Epithelial cell of prostate (primary cell): ENCODE measurements at places on chromosomes 6 and 20.

DNA sequence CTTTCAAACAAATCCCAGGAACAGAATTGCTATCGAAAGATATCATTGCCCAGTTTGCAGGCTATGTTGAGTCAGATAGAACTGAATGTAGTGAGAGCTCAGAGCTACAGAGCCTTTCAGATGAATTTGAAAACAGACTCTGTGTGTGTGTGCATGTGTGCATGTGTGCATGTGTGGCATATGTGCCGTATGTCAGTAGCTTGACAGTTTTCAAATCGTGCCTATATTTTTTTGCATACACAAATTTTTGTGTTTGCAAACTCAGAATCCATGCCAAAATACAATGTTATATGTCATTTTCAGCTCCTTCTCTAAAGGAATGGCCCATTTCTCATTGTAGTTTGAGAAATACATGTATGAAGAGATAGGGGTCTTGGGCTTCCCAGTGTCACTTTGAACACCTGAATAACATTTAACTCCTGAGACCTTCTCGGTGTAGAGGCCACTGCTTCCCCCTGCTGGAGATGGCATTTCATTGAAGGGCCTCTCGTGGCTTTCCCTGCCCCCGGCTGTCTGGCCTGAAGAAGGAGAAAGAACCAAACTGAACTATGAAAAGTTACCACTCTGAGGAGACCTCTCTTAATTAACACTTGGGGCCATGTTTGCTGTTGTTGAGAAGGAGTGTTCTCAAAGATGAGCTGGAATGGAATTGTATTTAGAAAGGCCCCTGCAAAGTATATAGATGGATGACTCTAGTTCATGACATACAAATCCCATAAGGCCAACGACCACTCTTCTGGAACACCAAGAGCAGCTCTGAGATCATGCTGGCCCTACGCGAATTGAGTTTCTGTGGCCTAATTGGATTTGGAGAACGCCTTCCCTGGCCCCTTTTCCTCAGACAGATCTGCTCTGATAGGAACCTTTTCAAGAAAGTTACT, 58.7 kb downstream of the VAPB start:
- no peak for DNase-seq

DNA sequence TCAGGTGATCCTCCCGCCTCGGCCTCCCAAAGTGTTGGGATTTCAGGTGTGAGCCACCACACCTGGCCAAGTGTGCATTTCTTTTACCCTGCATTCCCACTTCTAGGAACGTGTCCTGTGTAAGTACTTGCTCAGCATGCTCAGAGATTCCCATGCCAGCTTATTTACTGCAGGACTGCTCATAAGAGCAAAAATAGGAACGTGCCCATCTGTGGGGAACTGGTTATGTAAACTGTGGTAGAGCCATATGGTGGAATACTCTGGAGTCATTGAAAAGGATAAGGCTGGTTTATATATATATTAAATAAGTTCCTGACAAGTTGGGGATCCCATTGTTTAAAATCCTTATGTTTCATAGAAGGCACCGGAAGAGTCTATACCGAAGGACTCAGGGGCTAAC, 38.2 kb upstream of the FANCE start:
- DNase-seq, result no peak

- no peak for DNase-seq
These were observed 98.0 kb upstream of the JARID2 start for GRCh38 chr6:15147827-15148226.

GRCh38 chr6:79557673-79558467, 20.6 kb upstream of the LCA5 start:
- DNase-seq, result no peak

- DNase-seq, result no peak
These were observed 13.6 kb downstream of the IP6K3 start for GRCh38 chr6:33732817-33733708.

- peak; percentile 37 for DNase-seq
These were observed 143.6 kb upstream of the GJE1 start for GRCh38 chr6:141988954-141989705.

GRCh38 chr20:48603819-48604405, 223.9 kb downstream of the PREX1 start:
- no peak for DNase-seq

DNA sequence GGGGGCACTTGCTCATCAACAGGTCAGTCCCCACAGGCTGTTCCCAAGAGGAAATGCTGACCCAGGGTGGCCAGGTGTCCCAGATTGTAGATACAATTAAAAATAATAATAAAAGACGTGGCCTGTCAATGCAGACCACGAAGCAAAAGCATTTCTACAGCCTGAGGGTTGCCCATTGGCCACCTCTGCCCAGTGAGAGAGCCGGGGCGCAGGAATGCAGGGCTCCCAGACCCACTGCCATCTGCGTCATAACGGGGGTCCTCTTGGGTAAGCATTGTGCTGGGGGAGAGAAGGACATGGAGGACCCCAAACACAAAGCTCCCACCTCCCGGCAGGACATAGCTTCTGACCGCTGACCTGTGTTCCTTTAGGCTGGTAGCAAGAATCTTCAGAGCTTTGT, 22.9 kb upstream of the AFDN start:
- no peak for DNase-seq

- DNase-seq, result no peak
These were observed 131.0 kb downstream of the ANKRD60 start for GRCh38 chr20:58097429-58097828.

- no peak for DNase-seq
These were observed 549 bp downstream of the ANKRD6 start for GRCh38 chr6:89433252-89434149.

DNA sequence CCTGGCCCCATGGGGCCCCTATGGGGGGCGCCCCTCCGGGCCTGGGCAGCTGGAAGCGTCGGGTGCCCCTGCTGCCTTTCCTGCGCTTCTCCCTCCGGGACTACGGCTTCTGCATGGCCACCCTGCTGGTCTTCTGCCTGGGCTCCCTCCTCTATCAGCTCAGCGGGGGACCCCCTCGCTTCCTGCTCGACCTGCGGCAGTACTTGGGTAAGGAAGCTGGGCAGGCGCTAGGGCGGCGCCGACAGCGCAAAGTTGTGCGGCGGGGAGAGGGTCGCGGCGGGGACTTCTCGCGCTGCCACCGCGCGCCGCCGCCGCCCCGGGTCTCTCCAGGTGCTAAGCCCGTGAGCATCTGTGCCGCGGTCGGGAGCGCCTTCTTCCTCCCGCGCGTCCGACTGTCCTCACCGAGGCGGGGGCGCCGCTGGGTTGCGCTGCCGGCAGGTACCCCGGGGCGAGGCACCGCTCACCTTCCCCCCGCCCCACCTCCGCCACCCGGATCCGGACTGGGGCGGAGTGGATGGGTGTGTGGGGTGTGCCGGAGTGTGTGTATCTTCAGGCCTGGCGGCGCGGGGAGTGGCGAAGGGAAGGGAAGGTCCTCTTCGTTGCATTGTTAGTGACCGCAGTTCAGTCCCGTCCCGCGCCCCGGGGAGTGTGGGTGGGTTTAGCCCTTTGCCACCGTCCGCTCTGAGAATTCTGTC, 788 bp downstream of the UST start:
- no peak for DNase-seq

DNA sequence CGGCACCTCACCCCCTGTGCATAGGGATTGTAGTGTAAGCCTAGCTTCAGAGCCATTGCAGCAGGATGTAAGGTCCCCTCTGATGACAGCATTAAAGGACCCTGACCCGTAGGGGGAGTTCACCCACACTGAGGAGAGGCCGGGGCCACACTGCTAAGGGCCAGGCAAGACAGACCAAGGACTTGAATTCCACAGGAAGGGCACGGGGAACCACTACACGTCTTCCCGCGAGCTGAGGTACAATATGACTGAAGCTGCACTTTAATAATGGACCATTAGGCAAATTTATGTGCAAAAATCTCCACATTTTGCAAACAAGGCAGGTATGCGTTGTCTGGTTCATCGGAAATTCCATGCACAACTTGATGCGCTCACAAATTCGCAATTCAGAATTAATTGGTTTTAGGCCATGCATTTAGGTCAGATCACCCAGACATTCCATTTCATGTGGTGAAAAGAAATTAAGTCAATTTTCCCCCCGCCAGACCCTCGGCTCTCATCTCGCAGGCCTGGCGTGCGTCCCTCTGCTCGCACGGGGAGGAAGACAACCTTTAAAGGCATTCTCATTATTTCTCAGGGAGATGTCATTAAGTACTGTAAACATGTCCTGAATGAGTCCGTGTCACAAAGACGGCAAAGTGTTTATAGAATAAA, 111.8 kb downstream of the FOXA2 start:
- no peak for DNase-seq

GRCh38 chr6:87575423-87575822, 14.4 kb downstream of the RARS2 start:
- no peak for DNase-seq

GRCh38 chr6:169587975-169588374, 113.9 kb downstream of the WDR27 start:
- no peak for DNase-seq

- DNase-seq, result no peak
These were observed 56.9 kb downstream of the PDE10A start for GRCh38 chr6:165605901-165606739.

GRCh38 chr6:161408041-161408440, 134.2 kb upstream of the AGPAT4 start:
- DNase-seq, result no peak

- DNase-seq, result no peak
These were observed 155.4 kb downstream of the RFPL4B start for GRCh38 chr6:112502351-112503090.

- DNase-seq, result no peak
These were observed 31.9 kb upstream of the NOX3 start for GRCh38 chr6:155487371-155488130.

GRCh38 chr20:12575352-12576095, 433.2 kb upstream of the SPTLC3 start:
- DNase-seq, result peak; percentile 33

GRCh38 chr6:31092769-31093505, 19.4 kb downstream of the C6orf15 start:
- DNase-seq, result no peak

DNA sequence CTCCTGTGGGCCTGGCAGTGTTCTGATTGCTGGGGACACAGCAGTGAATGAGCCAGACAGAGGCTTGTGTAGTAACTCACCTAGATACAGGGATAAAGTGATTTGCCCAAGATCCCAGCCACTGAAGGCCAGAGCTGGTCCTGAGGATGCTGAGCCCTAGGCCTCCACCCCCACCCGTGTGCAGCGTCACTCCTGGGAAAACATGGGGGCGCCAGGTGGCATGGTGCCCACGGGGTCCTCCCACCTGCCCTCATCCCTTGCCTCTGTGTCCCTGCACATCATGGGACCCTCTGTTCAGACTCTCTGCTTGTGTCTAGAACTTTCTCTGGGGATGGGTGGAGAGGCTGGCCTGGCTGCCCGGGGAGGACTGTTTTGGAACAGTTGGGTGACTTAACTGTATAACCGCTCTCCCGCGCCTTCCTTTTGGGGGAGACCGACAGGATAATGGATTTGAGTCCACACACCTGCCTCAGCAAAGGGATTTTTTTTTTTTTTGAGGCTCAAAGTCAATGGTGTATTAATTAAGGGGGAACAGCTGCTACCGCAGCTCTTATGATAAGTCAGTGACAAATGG, 19.6 kb downstream of the LEMD2 start:
- no peak for DNase-seq

- DNase-seq, result no peak
These were observed 637 bp downstream of the ABHD12 start for GRCh38 chr20:25389858-25390537.

DNA sequence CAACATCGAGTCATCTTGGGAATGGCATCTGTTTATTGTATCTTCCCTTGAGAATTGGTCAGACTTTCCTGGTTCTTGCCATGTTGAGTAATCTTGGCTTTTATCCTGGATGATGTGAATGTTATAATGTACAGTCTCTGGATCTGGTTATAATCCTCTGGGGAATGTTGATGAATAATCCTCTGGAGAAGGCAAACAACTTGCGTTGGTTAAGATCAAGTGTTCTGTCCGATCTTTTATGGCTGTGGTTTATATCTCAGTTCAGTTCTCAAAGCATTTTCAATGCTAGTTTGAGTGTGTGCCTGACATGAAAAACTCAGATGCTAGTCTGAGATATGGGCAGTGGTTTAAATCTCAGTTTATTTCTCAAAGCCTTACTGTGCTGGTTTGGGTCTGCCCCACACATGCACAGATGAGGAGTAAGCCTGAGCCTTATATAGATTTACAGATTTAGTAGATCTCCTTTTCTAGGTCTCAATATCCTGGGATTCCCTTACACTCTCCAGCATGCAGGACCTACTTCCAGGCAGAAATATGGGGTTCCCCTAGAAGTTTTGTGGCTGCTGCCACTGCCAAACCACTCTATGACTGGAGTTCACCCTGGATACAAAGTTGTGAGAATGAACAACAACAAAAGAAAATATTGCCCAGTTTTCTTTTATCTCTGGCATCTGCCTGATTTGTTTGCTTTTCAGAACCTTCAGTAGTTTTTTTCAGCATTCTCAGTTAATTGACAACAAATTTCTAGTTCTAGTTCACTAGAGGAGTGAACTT, 191.8 kb upstream of the MAN1A1 start:
- peak; percentile 43 for DNase-seq

GRCh38 chr6:83042467-83043053, 23.1 kb downstream of the UBE3D start:
- no peak for DNase-seq

DNA sequence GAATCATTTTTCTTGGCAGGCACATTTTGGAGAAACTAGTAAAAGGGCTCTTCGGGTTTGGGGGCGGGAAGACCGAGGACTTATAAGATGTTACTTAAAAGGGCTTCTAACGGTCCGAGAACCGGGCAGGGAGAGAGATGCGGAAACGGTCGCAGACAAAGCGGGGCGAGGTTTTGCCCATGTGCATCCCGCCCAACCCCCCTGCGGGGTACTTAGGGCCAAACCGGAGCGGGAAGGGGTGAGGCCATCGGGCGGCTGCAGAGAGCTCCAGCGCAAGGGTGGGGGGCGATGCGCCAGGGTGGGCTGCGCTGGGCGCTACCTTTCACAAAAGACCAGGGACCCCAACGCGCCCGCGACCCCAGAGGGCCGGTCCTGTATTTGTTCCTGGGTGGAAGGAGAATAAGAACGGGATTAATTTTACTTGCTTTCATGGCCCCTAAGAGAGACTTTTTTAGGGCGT, 616 bp downstream of the TUBB start:
- no peak for DNase-seq

DNA sequence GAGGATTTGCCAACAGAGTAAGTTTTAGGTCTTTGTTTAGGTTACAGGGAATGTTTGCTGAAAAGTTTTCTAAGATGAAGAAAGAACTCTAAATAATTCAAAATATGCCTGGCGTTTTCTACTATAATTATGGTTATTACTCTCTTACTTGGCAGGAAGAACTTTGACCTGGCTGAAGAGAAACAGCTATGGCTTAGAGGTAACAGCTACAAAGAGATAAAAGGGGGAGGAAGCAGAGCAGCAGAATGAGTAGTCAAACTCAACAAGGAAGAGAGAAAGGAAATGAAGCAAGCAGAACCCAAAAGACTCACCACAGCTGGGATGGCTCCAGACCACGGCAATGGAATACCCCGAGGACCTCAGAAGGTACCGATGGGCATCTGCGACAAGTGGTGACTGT, 95.6 kb downstream of the KIF16B start:
- no peak for DNase-seq

GRCh38 chr6:55898342-55898741, 23.0 kb upstream of the BMP5 start:
- DNase-seq, result no peak

DNA sequence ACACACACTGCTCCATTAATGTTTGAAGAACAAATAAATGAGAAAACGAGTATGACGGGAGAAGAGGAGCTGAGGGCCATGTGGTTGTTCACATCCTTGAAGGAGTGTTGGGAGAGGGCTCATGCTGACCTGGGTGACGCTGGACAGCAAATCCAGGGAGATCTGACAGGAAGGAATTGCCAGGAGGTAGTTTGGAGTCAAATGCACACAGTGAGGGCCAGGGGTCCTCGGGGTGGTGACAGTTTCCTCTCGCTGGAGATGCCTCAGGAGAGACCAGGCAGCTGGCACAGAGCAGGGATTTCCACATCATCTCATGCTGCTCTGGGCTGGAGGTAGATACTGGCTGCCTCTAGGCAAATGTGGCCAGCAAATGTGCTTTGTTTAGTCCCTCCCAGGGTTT, 2.0 kb upstream of the TMEM181 start:
- DNase-seq, result no peak
